ENCODE measurements at places on chromosomes 7 and 10.

- DNase-seq = no peak
Measured at GRCh38 chr7:143379611-143380259, 1.4 kb upstream of the ZYX start.

- DNase-seq = no peak
Measured at GRCh38 chr10:50884302-50884701, 1.1 kb downstream of the A1CF start.

DNA sequence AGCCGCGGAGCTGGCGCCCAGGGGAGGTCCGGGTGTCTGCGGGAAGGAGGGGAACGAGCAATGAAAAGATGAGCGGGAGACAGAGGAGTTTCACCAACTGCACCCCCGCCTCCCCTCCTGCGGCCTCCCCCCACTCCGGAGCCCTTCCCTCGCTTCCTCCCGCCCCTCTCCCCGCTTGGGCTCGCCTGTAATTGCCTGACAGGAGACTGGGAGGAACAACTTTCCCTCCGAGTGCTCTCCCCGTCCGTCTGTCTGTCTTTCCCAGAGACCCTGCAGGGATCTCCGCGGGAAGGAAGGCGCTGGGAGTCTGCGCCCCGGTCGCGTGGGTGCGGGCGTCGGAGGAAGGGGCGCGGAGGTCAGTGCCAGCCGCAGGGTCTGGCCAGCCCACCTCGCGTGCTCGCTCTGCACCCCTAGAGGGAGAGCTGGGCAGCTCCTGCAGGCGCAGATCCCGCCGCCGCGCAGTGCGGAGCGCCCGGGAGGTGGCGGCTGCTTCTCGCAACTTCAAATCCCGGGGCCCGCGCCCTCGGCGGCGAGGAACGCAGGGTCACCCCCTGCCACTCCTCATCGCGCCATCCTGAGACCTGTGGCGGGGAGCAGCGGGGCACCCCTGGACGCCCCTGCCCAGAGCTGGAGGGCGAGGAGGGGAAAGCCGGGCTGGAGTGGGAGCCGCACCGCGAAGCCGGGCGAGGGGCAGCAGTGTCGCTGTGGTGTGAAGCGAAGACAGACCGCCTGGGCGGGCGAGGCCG lies 511 bp upstream of the NRP1 start:
- peak; percentile 96 for DNase-seq

DNA sequence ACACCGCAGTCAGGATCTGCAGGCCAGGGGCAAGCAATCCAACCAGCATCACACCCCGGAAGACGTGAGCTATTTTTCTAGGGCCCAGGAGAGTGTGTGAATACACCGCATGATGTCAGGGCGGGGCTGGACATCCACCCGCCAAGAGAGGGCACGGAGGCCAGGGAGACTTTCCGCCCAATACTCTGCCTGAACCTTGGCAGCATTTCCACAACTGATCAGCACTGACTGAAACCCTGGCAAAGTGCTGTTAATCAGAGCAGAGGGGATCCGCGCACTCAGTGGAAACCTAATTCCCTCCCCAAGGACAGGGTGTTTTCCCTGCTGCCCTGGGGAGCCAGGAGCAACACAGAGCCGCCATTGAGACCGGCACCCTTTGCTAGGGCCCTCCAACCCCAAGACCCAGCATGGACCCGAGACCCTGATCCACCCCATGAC lies 8.2 kb downstream of the MAD1L1 start:
- DNase-seq = no peak
